ENCODE measurements at places on chromosomes 12 and 14.
A peak's percentile ranks its signal among the peaks of the same experiment; 100 is the strongest.

DNA sequence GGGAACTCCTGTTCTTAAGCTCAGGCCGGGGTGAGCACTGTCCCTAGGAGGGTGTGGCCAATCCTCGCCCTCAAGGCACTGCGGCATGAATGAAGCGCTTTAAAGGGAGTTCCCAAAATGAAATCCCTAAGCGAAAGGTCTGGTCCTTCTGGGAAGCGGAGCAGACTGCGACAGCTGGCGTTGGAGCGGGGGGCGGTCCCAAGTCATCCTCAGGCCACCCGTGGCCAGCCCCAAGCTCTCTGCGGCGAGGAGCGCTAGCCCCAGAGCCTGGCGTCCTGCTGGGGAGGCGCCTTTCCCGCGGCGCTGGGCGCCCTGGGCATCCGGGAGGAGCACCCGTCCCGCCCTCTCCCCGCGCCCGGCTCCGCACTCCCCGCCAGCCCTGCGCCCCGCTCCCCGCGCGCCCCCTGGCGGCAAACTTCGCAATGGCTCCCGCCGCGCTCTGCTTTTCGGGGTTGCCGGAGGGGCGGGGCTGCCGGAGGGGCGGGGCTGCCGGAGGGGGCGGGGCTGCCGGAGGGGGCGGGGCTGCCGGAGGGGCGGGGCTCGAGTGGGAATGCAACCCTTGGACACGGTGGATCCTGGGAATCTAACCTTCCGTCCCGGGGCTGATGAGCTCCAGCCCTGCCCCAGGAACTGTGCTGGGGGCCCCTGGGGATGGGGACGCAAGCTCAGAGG is 25.4 kb downstream of the ZBTB42 start:
- peak; percentile 96 for DNase-seq

GRCh38 chr14:72876710-72877063 is 17.2 kb downstream of the DPF3 start:
- DNase-seq, result no peak

DNA sequence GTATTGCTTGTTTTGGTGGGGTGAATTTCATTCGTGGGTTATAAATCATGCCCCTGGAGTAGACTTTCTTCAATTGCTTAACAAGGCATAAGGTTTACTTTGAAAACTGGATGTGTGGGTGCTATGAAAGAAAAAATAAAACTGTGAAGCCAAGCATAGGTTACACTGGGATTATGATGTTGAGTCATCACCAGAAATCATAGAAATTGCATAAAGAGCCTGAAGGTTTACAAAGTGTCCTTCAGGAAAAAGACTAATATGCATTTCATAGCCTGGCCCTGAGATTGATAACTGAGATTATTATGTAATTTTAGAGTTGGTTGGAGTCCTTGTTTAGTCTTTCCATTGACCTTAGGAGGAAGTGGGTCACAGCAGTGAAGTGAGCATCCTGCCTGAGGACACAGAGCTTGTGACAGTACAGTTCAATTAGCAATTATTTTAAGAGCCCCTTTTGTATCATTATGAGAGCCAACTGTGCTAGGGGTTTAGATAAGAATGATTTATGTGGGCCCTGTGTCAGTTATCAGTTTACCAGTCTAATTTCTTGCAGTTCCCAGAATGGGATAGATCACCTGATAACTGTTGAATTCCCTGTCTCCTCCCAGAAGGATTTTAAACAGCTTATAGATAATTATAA is 13.6 kb downstream of the LRRK2 start:
- DNase-seq, result no peak

DNA sequence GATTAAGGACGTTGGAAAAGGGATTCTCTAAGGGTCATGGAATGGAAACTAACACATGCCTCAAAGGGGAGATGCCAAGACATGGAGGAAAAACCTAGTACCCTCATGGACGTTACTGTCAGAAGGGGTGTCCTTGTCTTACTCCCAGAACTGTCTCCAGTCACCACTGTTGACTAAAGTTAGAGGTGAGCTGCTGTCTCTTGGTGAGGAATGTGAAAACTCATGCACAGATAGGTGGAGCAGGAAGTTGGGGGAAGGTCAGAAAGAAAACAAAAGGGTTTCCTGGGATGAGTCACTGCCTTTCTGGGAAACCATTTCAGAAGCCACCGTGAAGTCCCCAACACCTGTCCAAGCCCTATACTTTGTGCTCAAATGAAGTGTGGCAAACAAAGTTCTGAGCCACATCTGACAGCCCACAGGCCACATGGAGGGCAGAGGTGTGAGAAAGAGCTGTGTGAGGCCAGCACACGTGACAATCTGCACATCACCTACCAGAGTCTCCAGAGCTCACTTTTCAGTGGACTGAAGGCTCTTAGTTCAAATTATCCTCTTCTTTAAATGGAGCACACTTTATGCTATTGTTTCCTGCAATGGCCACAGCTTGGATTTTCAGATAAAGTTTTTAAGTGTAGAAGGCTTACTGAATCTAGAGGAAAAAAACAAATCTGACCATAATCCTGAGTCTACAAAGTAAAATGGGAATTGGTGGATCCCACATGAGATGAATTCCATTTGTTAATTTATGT is 92.9 kb upstream of the EGLN3 start:
- DNase-seq, result peak; percentile 40

- no peak for DNase-seq
Measured at GRCh38 chr14:102078831-102079699, 7.8 kb downstream of the HSP90AA1 start.

GRCh38 chr12:132186857-132187620 is 42.8 kb downstream of the NOC4L start:
- no peak for DNase-seq

- no peak for DNase-seq
Measured at GRCh38 chr12:120259418-120260202, 5.9 kb downstream of the PXN start.

- no peak for DNase-seq
Measured at GRCh38 chr14:60512973-60513571, 4.1 kb downstream of the SIX6 start.

GRCh38 chr12:52199294-52199919 is 7.6 kb upstream of the KRT80 start:
- no peak for DNase-seq

DNA sequence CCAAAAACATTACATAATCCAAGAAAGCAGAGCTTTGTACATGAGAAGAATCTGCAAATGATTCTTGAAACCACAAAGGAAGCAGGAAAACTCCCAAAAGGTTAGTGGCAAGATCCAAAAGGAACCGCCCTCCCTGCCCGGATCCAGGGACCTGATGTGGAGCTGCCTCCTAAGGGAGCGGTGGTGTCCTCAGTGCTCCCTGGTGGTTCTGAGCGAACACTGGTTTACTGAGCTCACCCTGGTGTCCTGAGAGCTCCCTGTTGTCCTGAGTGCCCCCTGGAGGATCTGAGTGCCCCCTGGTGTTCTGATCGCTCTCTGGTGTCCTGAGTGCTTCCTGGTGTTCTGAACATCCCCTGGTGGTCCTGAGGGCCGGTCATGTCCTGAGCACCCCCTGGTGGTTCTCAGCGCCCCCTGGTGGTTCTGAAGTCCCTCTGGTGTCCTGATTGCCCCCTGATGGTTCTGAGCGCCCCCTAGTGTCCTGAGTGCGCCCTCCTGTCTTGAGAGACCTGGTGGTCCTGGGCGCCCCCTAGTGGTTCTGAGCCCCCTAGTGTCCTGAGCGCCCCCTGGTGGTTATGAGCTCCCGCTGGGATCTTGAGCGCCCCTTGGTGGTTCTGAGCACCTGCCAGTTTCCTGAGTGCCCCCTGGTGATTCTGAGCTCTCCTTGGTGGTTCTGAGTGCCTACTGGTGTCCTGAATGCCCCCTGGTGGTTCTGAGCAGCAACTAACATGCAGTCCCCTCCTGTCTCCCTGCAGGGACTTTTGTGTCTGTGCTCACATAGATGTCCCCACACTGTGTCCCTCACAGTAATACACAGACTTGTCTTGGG is 891.1 kb downstream of the TMEM121 start:
- peak; percentile 69 for DNase-seq

DNA sequence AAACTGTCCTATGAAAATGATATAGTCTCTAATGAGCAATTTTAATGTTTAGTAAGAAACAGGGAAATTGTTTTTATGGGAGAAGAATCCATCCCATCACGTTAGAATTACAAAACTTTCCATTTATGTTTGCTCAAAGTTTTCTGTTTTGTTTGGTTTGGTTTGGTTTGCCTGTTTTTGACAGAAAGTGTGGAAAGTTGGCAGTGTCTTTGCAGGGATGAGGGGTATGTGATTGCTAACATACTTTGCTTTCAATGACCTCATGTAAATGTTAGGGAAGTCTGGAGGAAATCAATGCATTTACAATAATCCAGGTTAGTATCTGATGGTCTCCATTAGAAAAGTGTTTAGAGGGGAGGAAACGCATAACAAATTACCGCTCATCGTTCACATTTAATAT is 12.3 kb upstream of the NAV3 start:
- DNase-seq, result no peak

- no peak for DNase-seq
Measured at GRCh38 chr14:81480741-81481140, 52.9 kb downstream of the SEL1L start.

DNA sequence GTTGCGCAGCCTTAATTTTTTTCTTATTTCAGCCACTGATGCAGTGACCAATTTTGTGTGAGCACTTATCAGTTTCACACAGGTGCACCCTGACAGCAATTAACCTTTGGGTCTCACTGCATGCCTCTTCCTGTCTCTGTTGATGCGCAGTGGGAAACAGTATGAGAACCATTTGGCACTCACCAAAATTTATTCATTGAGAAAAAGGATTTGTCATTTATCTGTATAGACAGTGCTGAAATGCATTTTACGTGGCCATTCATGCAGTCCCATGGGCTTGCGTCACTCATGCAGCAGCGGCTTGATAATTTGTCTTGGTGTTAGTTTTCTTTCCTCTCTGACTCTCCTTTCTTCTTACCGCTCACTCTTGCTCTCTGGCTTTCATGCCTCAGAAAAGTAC is 157.5 kb downstream of the C12orf75 start:
- DNase-seq, result no peak

GRCh38 chr12:91722072-91722471 is 423.6 kb downstream of the BTG1 start:
- no peak for DNase-seq

- DNase-seq, result no peak
Measured at GRCh38 chr12:101823039-101823438, 7.7 kb downstream of the GNPTAB start.

DNA sequence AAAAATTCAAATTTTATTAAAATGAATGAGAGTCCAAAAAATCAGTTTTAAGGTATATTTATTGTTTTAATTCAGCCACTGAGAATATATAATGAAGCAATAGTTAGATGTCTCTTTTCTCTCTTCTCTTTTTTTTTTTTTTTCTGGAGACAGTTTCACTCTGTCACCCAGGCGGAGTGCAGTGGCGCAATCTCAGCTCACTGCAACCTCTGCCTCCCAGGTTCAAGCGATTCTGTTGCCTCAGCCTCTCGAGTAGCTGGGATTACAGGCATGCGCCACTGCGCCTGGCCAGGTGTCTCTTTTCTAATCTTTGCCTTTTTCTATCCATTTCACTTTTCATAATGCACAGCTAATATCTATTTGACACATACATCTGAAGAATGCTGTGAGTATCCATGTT is 307.1 kb upstream of the RGS6 start:
- DNase-seq, result no peak

- DNase-seq, result no peak
Measured at GRCh38 chr14:84468153-84468552, 1061.8 kb upstream of the FLRT2 start.
